AG10803 (cell line): ENCODE measurements at places on chromosomes 4 and X.

DNA sequence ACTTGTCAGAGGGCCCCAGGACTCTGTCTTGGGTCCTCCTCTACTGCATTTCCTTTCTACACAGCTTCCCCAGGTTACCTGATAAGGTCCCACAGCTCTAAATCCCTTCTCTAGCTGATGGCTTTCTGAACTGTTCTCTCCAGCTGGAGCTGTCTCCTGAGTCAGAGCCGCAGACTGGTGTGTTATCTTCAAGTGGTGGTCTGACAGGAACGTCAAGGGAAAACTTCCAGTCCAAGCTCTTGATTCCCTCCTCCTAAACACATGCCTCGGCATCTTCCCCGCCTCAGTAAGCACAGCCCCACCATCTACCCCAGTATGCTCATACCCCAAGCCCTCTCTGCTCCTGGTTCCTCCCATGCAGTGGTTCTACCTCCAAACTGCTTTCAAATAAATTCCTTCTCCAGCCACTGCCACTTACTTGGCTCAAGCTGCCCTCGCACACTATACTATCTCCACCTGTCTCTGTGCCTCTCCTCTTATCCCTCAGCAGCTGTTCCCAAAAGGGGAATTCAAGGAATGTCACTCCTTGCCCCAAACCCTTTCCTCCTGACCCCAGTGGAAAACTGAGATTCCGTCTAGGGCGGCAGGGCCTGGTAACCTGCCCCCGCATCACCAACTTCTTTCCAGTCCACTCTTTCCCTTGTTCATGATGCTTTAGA lies 17.2 kb upstream of the CENPU start:
- no peak for DNase-seq

DNA sequence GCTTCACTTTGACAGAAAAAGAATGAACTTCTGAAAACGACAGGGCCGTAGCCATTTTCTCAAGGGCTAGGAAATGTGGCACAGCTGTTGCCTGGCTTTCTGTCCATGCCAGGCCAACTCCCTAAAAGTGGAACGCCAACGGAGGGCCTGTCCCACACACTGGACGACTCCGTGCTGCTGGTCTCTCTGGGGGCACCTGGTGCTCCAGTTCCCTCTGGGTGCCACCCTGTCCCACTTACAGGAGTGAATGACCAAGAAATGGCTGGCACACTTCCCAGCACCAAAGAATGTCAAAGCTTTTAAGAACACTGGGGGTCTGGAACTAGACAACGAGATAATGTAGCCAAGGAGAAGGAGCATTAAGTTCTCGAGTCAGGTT lies 40.9 kb downstream of the GATB start:
- DNase-seq = no peak

DNA sequence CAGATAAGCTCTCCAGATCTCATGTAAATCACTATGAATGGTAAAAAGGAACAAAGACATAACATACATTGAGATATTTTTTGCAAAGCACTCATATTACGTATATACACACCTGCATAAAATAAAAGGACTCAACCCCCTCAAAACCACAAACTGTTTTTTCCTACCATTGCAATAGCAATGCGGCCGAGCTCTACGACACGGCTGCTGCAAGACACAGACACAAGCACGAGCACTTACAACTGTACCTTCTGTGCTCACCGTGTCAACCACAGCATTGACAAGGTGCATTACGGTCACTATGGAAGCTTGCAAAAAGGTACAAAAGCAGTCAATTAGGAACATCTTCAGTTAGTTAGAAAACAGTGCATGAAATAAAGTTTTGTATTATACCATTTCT lies 37.1 kb upstream of the MTNR1A start:
- DNase-seq = no peak

DNA sequence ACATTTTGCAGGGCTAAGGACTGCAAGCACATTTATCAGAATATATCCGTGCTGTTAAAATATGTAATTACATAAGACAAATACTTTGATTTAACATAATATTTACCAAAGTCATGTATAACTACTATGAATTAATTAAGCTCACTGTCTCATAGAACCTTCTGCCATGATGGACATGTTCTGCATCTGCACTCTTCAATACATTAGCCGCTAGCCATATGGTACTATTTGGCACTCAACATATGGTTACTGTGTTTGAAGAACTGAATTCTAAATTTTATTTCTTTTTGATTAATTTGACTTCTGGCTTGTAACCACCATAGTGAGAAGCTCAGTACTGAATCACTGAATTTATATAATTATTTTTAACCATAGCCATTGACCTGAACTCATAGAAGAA lies 427.0 kb upstream of the TRAM1L1 start:
- no peak for DNase-seq

GRCh38 chrX:50075630-50076339 lies 125.0 kb downstream of the AKAP4 start:
- DNase-seq = no peak

- DNase-seq = no peak
Measured at GRCh38 chrX:53194308-53194707, 30.7 kb downstream of the KDM5C start.

DNA sequence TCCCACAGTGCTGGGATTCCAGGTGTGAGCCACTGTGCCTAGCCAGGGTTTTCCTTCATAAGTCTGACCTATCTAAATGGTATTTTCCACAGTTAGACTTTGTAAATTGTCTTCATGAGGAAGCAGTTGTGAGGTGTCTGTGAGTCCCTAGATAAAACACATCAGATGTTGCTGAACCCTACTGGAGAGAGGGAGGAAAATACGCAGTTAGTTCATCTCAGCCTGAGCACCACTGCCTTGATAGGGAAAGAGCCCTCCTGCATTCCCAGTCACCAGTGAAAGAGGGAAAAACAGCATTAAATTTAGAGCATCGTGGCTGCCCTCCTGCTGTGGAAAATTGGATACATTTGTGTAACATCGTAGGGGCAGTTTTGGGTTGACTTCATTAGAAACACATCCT lies 31.7 kb upstream of the CLDN34 start:
- DNase-seq = no peak

- DNase-seq = no peak
Measured at GRCh38 chr4:152352215-152352614, 183.7 kb downstream of the FBXW7 start.

DNA sequence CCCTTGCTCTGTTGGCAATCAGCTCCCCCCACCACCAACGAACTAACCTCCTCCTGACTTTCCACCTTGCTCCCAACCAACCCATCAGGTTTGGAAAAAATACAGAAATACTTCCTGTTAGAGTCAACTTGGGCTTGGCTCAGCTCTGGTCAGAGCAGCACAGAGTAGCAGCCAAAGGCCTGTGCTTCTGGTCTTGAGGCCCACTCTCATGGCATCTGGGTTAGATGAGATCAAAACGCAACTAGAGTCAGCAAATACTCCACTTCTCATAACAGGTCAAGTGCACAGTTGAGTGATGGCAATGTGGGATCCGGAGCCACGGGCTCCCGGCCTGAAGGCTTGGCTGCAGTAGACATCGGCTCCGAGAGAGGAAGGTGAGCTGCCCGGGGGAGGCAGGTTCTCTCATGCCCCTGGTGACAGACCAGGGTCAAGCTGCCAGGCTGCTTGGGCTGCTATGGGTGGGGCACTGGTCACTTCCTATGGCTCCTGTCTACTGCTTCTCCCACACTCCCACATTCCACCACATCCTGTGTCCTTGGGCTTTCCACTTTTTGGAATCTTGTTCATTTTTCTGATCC lies 34.8 kb downstream of the ZNF185 start:
- no peak for DNase-seq

GRCh38 chr4:120636120-120636630 lies 286.4 kb downstream of the PRDM5 start:
- DNase-seq = no peak

GRCh38 chr4:102430461-102430910 lies 70.7 kb upstream of the NFKB1 start:
- peak; percentile 8 for DNase-seq

DNA sequence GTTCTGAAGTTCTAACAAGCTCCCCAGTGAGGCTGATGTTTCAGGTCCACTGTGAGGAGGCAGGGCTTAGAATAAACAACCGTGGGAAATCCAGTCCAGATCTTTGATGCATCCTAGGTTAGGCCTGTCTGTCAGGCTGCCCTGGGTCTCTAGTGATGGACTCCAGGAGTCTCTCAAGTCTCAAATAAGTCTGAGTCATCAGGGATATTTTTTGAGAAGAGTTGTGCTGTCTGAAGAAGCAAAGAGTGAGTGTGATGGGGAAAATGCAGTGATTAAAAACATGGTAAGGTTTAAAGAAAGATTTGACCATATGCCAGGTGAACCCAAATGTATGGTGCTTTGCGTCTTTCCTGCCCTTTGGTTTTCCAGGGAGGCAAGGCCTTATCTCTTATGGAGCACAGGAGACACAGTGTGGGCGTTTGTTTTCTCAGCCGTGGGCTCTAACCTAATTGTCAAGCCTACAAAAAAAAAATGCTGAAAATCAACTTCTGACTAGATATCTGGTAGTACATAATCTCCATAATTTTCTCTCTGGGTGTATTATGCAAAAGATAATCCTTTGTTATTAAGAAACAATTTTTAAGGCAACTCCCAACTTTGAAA lies 100.7 kb downstream of the PTTG2 start:
- DNase-seq = no peak

DNA sequence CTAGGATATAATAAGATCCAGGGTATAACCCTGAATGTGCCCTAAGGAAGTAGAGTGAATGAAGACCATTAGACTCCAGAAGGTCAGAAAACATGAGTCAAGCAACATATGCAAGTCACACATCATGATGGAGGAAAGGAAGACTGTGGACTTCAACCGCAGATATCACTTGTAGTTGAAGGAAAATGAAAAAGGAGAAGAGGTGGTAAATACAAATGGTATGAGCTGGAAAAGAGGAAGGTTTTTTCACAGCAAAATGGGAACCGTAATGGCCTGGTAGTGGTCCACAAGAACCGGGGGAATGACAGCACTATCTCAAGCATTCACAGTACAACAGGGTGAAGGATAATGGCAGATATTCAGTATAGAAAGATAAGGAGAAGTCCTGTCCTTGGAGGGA lies 5.2 kb upstream of the SCFD2 start:
- DNase-seq = no peak

DNA sequence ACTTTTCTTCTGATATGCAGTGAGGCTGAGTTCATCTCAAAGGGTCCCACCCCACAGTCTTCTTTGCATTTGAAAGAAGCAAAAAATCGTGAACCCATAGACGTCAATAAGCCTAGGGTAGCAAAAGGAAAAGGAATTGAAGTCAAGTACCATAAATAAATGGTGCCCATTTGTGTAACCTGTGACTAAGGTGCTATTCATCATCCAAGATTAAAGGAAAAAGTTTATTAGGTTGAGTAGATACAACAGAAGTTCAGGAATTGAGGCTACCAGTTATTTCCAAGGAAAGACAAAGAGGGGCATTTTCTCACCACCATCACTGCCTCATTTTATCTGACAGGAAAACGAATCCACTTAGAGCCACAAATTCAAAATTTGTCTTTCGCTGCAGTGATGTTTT lies 18.8 kb upstream of the GRSF1 start:
- DNase-seq = no peak

- no peak for DNase-seq
Measured at GRCh38 chrX:53918702-53919101, 125.6 kb downstream of the PHF8 start.

DNA sequence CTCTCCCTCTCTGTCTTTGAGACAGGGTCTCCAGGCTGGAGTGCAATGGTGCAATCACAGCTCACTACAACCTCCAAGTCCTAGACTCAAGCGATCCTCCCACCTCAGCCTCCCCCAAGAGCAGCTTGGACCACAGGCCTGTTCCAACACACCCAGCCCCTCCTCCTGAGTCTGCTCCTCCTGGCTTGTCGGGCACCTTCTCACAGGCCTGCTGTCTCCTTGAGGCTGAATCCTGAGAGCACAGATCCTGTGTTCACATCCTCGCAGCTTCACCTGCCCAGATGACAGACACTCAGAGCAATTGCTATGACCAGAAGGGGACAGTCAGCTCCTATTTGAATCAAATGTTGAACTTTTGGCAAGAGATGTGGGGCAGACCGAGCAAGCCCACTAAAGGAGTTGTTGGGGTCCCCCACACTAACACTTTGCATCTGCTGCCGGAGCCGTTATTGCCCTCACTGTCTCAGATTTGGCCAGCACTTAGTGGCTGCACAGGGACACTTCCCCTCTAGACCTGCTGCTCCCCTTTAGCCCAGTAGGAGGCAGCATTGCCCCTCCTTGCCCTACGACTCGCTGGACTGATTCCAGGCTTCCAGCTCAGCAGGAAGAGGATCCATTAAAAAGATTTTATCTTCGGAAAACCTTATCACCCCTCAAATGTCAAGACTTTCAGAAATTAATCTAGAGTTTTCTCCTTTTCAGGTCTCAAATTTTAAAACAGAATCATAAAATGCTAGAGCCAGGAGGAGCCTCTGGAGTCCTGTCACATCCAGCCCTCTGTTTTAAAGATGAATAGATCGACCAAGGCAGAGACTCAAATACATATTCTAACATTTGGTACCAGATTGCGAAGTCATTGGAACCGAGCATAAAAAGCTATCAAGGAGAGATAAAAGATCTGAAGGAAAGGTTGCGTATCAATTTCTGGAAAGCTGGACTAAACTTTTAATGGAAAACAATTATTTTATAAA lies 113.7 kb downstream of the USP46 start:
- peak; percentile 63 for DNase-seq

- DNase-seq = no peak
Measured at GRCh38 chr4:164765833-164766232, 11.9 kb downstream of the SMIM31 start.

GRCh38 chr4:58749206-58749605 lies 1639.0 kb upstream of the IGFBP7 start:
- no peak for DNase-seq

DNA sequence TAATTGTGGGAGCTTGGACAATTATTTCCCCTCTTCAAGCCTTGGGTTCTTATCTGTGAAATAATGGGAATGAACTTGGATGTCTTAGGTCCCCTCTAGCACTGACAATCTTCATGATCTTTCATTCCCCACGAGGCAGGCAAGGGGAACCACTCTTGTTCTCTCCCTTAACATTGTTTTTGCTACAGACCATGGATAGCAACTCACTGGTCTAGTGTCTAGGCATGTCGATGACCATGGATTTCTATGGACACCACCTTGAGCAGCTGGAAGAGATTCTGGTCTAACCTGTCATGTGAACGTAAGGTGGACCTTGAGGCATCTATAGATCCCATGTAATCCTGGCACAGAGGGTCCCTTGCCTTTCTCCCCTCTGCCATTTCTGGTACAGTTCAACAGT lies 104.1 kb upstream of the DHX15 start:
- no peak for DNase-seq

- DNase-seq = peak; percentile 42
Measured at GRCh38 chr4:87093443-87094123, 126.8 kb downstream of the KLHL8 start.

GRCh38 chr4:106418444-106418843 lies 49.9 kb upstream of the GIMD1 start:
- no peak for DNase-seq

GRCh38 chr4:108193886-108194672 lies 25.3 kb upstream of the LEF1 start:
- DNase-seq = no peak
